ENCODE measurements at places on chromosomes 7 and 10.

GRCh38 chr10:44030738-44031137, 354.2 kb downstream of the CXCL12 start:
- no peak for DNase-seq

DNA sequence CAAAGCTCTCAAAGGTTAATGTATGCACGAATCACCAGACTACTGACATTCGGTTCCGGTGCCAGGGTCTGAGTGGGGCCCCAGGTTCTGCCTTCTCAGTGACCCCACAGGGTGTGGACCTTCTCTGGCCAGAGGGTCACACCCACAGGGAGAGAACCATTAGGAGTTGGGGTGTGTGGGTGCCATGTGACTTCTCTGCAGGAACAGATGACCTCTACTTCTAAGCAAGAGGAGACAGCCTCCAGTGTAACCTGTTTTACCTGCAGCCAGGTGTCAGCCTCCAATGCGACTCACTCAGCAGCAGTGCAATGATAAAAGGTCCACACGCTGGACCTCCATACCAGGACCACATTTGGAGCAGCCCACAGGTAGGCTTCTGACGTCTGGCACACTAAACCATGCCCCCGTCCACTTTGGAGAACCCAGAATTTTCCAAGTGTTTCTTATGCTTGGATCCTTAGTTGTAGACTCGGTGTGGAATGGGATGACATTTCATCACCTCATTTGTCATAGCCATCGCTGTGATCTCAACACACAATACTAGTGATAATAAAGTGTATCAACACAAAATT, 16.2 kb upstream of the INSIG1 start:
- peak; percentile 38 for DNase-seq

GRCh38 chr10:133257489-133258065, 19.1 kb downstream of the ADAM8 start:
- peak; percentile 80 for DNase-seq

GRCh38 chr10:78429984-78430383, 396.3 kb downstream of the RPS24 start:
- no peak for DNase-seq

Measured in sciatic nerve (tissue), 2 donors.